ENCODE measurements at places on chromosomes 6 and 20.

- H3K27ac ChIP-seq, result peak overlapping the region; percentile 97
- no peak overlapping the region for H3K4me3 ChIP-seq
- H3K36me3 ChIP-seq, result peaks cover 35% of the 10 kb centered on the region
- H3K4me1 ChIP-seq, result peaks cover 23% of the 10 kb centered on the region
Measured at GRCh38 chr20:49284818-49285217, 7.0 kb upstream of the ZNFX1 start.

GRCh38 chr6:163170294-163170883, 244.1 kb upstream of the QKI start:
- H3K27me3 ChIP-seq, result peaks cover 32% of the 10 kb centered on the region
- H3K4me1 ChIP-seq, result peaks cover 4% of the 10 kb centered on the region
- no peak overlapping the region for H3K4me3 ChIP-seq
- no peak overlapping the region for H3K27ac ChIP-seq

- DNase-seq, result no peak
- peaks cover 41% of the 10 kb centered on the region for H3K27me3 ChIP-seq
- H3K36me3 ChIP-seq, result no peaks in the 10 kb centered on the region
- H3K27ac ChIP-seq, result no peak overlapping the region
- H3K4me3 ChIP-seq, result no peak overlapping the region
Measured at GRCh38 chr20:23245553-23246181, 104.9 kb upstream of the NXT1 start.

GRCh38 chr20:57559658-57560553, 1.0 kb upstream of the PCK1 start:
- H3K27me3 ChIP-seq, result peaks cover 92% of the 10 kb centered on the region
- DNase-seq, result no peak
- H3K36me3 ChIP-seq, result no peaks in the 10 kb centered on the region
- no peaks in the 10 kb centered on the region for H3K4me1 ChIP-seq
- no peak overlapping the region for H3K4me3 ChIP-seq
- no peak overlapping the region for H3K27ac ChIP-seq

DNA sequence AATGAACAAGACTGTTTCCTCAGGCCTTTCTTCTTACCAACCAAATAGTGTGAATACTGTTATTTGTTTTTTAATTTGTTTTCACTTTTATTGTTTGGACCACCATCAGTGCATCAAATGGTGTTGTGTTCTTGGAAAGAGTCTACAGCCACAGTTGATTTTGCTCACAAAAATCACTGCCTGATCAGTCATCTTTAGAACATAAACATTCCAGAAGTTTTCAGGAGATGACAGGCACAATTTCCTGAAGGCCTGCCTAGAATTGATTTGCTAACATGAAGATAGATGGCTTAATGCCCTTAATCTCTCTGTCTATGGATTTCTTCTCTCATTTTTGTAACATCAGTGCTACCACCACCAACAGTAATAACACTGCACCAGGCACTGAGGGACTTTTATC, 13.5 kb downstream of the IL22RA2 start:
- H3K27ac ChIP-seq, result no peak overlapping the region
- H3K36me3 ChIP-seq, result no peaks in the 10 kb centered on the region
- peaks cover 34% of the 10 kb centered on the region for H3K4me1 ChIP-seq

DNA sequence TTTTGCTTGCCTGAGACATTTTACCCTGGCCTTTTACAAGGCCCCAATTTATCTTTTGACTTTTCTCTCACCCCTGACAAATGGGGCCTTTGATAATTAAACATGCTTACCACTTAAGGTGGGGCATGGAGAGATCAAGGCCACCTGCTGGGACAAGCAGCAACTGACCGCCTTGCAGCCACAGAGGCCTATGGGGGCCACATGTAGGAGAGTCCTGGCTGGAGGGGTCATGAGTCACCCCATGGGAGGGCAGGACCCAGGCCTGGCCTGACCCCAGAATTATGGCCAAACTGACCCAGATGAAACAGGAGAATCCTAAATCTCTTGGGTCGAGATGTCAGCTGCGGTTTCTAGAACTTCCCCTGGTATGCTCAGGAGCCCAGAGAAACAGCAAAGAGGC, 8.5 kb upstream of the OCSTAMP start:
- no peaks in the 10 kb centered on the region for H3K27me3 ChIP-seq
- H3K27ac ChIP-seq, result no peak overlapping the region
- H3K36me3 ChIP-seq, result no peaks in the 10 kb centered on the region
- no peak overlapping the region for H3K4me3 ChIP-seq
- peaks cover 4% of the 10 kb centered on the region for H3K4me1 ChIP-seq
- no peak for DNase-seq

- DNase-seq, result peak; percentile 85
- H3K27me3 ChIP-seq, result peaks cover 16% of the 10 kb centered on the region
- peak within 1 kb of the TSS; percentile 92 for H3K4me3 ChIP-seq
Measured at GRCh38 chr20:23420943-23421931, at the start of gene NAPB. TSS of gene NAPB (minus strand) at chr20:23421488. CDS start at chr20:23421402, 86 bp downstream.

DNA sequence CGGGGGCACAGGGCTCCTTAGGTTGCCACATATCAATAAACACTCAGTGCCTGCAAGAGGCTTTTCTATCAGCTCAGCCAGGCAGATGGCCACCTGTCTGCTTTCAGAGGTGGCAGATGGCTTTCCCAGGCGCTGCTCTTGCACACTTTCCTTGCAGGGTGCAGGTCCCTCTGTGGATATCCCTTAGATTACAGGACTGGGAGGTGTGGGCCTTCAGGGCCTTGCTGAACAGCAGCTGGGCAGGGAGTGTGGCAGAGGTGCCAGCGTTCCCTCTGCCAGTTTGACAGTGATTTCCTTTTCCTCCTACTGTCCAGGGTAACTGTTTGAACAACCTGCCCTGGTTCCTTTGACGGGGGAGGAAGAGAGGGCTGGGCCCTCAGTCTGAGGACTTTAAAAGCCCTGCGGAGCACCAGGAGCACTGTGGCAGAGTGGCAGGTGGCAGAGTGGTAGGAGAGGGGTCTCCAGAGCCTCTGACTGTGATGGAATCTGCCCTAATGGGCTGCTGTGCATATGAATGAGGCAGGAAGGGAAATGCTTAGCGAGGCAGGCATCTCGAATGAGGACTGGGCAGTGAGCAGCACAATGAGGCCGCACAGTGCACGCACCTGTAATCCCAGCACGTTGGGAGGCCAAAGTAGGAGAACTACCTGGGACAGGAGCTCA, 34.2 kb downstream of the ABHD12 start:
- no peak overlapping the region for H3K4me3 ChIP-seq
- H3K27ac ChIP-seq, result peak overlapping the region; percentile 60
- DNase-seq, result no peak
- no peaks in the 10 kb centered on the region for H3K27me3 ChIP-seq

- H3K27me3 ChIP-seq, result no peaks in the 10 kb centered on the region
- DNase-seq, result no peak
- no peak overlapping the region for H3K27ac ChIP-seq
Measured at GRCh38 chr6:122956376-122956775, 39.7 kb upstream of the CLVS2 start.

DNA sequence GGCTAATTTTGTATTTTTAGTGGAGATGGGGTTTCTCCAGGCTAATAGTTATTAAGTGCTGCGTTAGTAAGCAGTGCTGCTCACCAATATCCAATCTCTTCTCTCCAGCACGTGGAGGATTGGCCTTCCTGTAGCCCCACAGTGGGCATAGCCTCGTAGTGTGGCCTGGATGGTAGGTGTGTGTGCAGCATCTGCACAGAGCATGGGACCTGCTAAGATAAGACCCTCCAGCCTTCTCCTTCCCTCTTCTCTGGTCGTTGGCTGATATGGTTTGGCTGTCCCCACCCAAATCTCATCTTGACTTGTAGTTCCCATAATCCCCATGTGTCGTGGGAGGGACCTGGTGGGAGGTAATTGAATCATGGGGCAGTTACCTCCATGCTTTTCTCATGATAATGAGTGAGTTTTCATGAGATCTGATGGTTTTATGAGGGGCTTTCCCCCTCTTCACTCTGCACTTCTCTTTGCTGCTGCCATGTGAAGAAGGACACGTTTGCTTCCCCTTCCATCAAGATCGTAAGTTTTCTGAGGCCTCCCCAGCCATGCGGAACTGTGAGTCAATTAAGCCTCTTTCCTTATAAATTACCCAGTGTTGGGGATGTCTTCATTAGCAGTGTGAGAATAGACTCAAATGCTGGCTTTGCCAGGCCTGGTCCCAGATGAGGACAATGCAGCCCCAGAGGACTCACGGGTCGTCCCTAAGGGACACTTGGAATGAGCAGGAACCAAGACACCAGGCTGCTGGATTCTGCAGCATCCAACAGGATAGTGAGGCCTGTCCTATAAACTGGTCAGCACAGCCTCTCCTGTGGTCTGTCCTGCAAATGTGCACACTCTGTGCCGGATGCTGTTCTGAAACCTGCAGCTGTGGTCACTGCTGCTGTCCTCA, 63.4 kb upstream of the AFDN start:
- peaks cover 31% of the 10 kb centered on the region for H3K27me3 ChIP-seq
- H3K36me3 ChIP-seq, result no peaks in the 10 kb centered on the region
- no peak overlapping the region for H3K4me3 ChIP-seq
- no peak overlapping the region for H3K27ac ChIP-seq

DNA sequence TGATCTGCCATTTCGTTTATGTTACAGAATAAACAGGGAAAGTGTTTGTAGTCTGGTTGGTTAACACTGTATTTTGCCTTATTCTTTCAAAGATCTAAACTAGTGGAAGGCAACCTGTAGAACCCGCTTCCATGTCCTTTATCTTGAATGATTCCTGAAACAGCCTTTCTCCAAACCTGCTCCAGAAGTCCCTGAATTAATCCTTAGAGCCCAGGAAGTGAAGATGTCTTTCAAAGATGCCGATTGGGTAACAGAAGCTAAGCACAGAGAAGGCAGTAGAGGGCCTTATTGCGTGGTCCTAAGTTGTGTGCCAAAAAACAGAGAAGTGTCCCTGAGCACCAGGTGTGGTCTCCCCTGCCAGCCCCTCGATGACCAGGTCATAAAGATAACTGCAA, 19.2 kb upstream of the ZSCAN16 start:
- H3K27ac ChIP-seq, result peak overlapping the region; percentile 85
- H3K27me3 ChIP-seq, result peaks cover 6% of the 10 kb centered on the region
- H3K4me1 ChIP-seq, result peaks cover 9% of the 10 kb centered on the region
- DNase-seq, result no peak

DNA sequence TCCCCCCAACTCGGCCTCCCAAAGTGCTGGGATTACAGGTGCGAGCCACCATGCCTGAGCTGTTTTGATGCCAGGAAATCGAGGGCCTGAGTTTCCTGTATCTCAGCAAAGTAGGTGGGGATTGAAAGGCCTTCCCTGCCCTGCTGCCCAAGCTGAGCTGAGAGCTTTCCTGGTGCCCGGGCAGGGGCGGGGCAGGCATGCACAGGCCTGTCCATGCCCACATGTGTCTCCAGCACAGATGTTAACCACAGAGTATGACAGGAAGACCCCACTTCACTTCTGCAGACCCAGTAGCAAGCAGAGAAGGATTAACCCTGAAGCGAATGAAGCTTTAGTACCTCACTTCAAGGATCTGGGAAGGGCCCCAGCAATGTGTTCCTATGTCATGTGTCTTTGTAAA, 66.0 kb downstream of the GPR6 start:
- no peak for DNase-seq
- no peaks in the 10 kb centered on the region for H3K36me3 ChIP-seq
- no peak overlapping the region for H3K27ac ChIP-seq

DNA sequence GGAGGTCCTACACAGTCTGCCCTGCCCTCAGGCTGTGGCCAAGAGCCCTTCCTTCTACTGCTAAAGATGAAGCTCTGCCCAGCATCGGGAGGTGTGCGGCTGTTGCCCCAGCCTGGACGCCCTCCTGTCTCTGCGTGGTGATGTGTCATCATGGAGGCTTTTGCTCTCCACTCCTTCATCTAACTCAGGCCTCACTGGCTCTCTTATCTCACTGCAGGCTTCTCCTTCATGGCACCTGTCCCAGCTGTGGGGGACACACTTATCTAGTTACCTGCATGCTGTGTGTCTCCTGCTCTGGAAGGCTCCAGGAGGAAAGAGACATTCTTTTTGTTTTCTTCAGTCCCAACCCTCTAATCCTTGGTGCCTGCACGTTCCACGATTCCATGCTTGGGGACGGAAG, 89.1 kb downstream of the PSMG4 start:
- H3K4me3 ChIP-seq, result no peak overlapping the region
- peaks cover 58% of the 10 kb centered on the region for H3K27me3 ChIP-seq
- peaks cover 17% of the 10 kb centered on the region for H3K4me1 ChIP-seq
- no peak overlapping the region for H3K27ac ChIP-seq
- DNase-seq, result no peak

DNA sequence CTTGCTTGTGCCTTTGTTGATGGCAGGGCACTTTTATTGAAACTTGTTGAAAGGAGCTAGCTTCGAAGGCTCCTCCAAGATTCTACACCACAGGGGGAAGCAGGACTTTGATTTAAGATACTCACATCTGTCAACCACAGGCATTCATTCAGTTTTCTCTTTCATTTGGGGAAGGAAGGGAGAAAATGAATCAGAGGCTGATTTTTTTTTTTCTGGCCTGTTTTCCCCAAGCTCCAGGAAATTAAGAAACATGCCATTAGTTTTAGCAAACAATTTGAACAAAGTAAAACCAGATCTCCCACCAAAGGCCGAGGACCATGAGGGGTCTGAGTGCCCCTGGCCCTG, 8.7 kb upstream of the APCDD1L start:
- no peaks in the 10 kb centered on the region for H3K36me3 ChIP-seq
- no peak overlapping the region for H3K27ac ChIP-seq
- peaks cover 7% of the 10 kb centered on the region for H3K27me3 ChIP-seq
- H3K4me1 ChIP-seq, result no peaks in the 10 kb centered on the region
- no peak overlapping the region for H3K4me3 ChIP-seq
- DNase-seq, result no peak

GRCh38 chr6:46015119-46015968, at the start of gene CLIC5:
TSS of gene CLIC5 (minus strand) at chr6:46015860. CDS start at chr6:46015542, 318 bp downstream.
- peak within 1 kb of the TSS; percentile 94 for H3K4me3 ChIP-seq
- peak within 1 kb of the TSS; percentile 98 for H3K27ac ChIP-seq
- no peaks in the 10 kb centered on the region for H3K36me3 ChIP-seq
- DNase-seq, result peak; percentile 17

DNA sequence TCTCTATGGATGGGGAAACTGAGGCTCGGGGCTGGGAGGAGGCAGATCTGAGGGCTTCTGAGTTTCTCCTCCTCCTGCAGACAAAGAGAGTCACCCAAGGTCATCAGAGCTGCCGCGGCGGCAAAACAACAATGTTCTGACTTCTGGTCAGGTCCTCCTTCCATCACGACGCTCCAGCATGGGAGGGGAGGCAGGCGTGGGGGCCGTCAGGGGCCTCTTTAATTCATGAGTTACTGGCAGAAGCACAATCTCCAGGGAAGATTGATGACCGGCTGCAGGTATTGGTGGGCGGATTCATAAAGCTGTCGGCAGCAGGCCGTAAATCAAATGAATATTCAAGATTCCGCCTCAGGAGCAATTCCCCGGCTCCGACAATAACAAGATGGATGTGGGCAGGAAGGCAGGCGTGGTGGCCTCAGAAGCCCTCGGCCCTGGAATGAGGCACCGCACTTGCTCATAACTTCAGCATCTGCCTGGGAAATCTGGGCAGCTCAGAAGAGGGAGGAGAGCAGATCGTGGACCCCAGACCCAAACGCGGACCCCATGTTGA, 19.1 kb downstream of the PCK1 start:
- no peak for DNase-seq
- H3K27ac ChIP-seq, result no peak overlapping the region
- no peak overlapping the region for H3K4me3 ChIP-seq
- H3K27me3 ChIP-seq, result peaks cover 66% of the 10 kb centered on the region
- H3K4me1 ChIP-seq, result peaks cover 4% of the 10 kb centered on the region

Data from T-helper 17 cell (primary cell).